ENCODE measurements at places on chromosomes 2 and 18.

GRCh38 chr2:153532140-153532539, 53.6 kb upstream of the RPRM start:
- no peak for DNase-seq

- no peak for DNase-seq
Observed at GRCh38 chr2:61218076-61218816, 56.3 kb downstream of the C2orf74 start.

DNA sequence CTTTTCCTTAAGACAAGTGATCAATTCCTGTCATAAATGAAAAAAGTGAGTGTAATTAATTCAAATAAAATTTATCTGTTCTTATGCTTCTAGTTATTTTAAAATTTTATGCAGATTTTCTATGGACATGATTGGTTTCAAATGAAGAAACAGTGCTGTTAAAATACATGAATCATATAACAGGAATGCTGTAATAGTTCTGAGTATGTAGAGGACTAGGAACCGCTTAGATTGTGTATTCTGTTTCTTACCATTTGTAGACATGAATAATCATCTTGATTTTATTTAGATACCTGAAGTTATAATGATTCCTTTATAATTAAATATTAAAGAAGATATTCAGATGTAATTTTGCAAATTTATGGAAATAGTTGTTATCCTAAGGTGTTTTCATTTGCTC, 3.5 kb downstream of the ACTR2 start:
- no peak for DNase-seq

- no peak for DNase-seq
Observed at GRCh38 chr18:51077217-51077616, 47.2 kb downstream of the SMAD4 start.

GRCh38 chr2:143110758-143111428, 18.3 kb upstream of the ARHGAP15 start:
- peak; percentile 29 for DNase-seq

- no peak for DNase-seq
Observed at GRCh38 chr2:64157792-64158191, 13.6 kb upstream of the PELI1 start.

- DNase-seq = no peak
Observed at GRCh38 chr2:128654408-128654807, 335.7 kb upstream of the HS6ST1 start.

GRCh38 chr2:186693446-186693832, 421 bp upstream of the FAM171B start:
- DNase-seq = no peak

DNA sequence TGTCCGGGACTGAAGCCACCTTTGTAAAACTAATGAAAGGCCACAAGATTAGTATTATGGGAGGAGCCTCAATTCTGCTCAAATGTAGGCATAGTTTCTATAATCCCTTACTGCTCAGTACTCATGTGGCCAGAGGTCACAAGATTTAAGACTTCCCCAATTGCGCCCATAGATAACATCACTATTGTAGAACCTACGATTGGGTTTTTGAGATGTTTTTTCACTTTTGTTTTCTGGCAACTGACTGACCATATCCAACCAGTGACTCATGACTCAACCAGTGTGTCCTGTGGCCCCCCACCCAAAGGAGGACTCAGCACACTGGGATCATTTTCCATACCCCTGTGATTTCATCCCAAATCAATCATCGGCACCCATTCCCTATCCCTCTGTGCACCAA, 15.2 kb upstream of the TSPYL6 start:
- no peak for DNase-seq

DNA sequence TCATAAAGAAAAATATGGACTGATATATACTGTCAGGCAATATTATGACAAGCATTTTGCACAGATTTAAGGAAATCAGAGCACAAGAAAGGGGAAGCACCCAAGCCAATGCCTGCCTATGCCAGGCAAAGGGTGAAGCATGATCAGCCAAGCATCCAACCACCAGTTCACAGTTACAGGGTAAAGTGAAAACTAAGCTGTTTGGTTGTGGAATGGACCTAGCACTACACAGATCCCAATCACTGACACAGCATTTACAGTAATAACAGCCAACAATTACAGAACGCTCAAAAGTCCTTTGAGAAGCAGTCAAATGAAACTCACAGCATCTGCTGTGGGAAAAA, 90.3 kb downstream of the SP3 start:
- DNase-seq = no peak

- no peak for DNase-seq
Observed at GRCh38 chr18:3985020-3985419, 470.1 kb downstream of the DLGAP1 start.

- DNase-seq = no peak
Observed at GRCh38 chr18:48898521-48898920, 52.2 kb downstream of the SMAD7 start.

DNA sequence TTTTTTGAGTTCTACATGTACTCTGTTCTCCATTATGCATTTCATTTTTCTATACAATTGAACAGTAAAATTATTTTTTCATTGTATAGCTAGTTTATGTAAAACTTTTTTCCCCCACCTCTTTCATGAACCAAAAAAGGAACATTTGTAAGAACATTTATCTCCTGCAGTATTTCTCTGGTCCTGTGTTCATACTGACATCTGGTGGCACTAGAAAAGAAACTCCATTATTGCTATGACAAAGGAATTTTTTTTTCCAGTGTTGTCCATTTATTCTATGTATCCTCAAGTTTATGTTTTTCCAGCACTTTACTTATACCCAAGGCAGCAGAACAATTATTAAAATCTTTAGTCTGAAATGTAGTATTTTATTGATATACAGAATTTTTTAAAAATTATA, 27.4 kb upstream of the CHAC2 start:
- no peak for DNase-seq

DNA sequence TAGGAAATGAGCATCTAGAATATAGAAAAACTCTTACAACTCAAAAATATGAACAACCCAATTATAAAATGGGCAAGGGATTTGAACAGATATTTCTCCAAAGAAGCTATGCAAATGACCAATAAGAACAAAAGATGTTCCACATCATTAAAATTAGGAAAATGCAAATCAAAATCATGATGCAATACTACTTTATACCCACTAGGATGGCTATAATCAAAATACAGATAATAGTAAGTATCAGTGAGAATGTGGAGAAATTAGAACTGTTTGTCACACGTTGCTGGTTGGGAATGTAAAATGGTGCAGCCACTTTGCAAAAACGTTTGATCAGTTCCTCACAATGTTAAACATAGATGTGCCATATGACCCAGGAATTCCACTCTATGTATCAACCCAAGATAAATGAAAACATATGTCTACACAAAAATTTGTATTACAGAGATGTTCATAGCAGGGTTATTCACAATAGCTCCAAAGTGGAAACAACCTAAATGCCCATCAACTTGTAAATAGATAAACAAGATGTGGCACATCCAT, 558.4 kb downstream of the SLC4A3 start:
- no peak for DNase-seq

DNA sequence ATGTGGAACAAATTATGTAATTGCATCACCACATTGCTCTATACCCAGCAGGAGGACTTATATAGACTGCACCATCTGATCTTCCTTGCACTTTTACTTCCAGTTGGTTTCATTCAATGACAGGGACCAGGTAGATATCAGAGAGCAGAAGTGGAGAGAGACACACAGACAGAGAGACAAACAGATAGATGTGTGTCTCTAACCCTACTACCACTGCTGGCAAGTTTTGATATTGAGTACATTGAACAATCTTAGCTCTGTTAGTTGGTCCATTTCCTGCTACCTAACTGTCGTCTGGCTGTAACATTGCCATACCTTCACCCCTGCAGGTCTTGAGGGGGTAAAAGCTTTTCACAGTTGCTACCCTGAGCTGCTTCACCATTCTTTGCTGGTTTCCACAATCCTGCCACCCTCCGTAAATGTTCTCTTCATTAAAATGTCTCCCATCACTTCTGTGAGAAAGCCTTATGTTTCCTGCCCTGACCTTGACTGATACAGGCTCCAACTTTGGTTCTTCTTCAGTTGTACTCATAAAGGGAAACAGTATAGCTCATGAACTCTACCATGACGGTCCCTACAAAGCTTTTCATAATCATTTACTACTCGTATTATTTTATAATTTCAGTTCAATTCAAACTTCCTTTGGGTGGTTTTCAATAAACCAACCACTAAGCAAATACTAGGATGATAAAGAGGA, 62.3 kb upstream of the ITGA4 start:
- DNase-seq = no peak

All from T-helper 17 cell (primary cell).